ENCODE measurements at places on chromosomes 6 and 20.

DNA sequence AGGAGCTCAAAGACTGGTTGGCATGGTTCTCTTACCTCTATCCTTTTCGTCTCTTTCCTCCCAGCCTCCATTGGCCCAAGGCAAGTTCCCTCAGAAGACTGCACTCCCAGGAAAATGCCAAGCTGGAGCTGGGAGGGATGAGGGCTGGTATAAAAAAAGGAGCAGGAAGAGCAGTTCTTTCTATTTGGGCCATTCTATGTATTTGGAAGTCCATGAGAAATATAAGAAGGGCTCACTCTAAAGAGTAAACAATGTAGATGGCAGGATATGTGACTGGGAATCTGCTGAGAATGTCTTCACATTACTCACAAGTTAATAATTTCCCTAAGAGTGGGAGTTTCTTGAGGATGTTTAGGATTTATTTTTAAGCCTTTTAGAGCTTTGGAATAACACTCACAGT is 36.6 kb upstream of the ADTRP start:
- DNase-seq, result peak; percentile 28

- DNase-seq, result no peak
Observed at GRCh38 chr6:11309947-11310665, 77.6 kb upstream of the NEDD9 start.

DNA sequence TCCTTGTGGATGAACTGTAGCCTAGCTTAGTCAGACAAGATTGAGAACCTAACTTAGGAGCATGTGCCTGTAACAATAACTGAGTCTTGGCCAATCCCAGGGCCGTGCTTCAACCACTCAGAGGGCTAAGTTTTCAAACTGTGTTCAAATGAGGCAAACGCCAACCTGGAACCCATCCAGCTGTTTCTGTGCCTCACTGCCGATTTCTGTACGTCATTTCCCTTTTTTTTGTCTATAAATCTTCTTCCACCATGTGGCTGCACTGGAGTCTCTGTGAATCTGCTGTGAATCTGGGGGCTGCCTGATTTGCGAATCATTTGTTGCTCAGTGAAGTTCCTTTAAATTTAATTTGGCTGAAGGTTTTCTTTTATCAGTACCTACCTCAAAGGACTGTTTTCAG is 115.0 kb upstream of the CHD6 start:
- no peak for DNase-seq

GRCh38 chr20:57229490-57229889 is 37.0 kb downstream of the BMP7 start:
- DNase-seq, result no peak

GRCh38 chr6:76843054-76843822 is 620.1 kb downstream of the HTR1B start:
- DNase-seq, result no peak

DNA sequence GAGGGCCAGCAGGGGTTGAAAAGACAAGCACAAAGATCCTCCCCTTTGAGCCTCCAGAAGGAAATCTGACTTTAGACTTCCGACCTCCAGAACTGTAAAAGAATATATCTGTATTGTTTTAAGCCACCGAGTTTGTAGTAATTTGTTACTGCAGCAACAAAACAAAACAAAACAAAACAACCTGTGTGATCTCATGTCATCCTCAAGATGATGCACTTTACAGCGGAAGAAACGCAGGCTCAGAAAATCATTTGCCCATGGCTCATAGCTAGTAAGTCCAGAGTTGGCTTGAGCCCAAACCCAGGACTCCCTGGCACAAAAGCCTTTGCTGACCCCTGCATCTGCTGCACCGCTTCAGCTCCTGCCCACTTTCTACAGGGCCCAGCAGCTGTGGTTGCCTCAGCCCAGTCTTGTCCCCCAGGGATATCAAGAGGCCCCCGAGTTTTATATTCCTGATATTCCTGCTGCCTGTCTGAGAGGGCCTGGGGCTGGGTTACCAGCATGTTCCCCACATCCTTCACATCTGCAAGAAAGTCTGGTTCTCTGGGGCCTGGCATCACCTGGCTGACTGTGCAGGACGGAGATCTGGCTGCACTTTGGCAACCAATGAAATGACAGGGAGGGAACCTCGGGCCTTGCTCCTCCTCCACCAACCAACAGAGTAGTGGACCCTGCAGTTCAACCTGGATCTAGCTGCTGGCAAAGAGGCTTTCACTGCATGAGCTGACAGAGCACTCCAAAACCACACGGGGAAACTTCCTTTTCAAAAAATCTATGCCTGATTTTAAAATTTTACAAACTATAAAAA is 56.9 kb downstream of the JPH2 start:
- no peak for DNase-seq

- no peak for DNase-seq
Observed at GRCh38 chr6:111837007-111837406, 36.2 kb downstream of the FYN start.

- no peak for DNase-seq
Observed at GRCh38 chr20:57474816-57475215, 50.1 kb downstream of the CTCFL start.

DNA sequence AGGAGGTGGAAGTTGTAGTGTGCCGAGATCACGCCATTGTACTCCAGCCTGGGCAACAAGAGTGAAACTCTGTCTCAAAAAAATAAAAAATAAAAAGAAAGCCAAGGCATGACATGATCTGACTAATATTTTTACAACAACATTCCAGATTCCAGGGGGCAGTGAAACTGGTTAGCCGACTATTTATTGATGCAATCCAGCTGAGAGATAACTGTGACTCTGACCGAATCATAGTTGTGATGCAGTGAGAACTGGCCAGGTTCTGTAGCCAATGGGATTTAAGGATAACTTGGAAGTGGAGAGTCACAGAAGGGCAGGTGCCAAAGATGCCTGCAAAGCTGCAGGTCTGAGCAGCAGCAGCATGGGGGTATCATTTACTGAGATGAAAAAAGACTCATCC is 82.9 kb upstream of the TSHZ2 start:
- DNase-seq, result peak; percentile 89

- no peak for DNase-seq
Observed at GRCh38 chr6:131721161-131721560, 10.3 kb upstream of the CTAGE9 start.

DNA sequence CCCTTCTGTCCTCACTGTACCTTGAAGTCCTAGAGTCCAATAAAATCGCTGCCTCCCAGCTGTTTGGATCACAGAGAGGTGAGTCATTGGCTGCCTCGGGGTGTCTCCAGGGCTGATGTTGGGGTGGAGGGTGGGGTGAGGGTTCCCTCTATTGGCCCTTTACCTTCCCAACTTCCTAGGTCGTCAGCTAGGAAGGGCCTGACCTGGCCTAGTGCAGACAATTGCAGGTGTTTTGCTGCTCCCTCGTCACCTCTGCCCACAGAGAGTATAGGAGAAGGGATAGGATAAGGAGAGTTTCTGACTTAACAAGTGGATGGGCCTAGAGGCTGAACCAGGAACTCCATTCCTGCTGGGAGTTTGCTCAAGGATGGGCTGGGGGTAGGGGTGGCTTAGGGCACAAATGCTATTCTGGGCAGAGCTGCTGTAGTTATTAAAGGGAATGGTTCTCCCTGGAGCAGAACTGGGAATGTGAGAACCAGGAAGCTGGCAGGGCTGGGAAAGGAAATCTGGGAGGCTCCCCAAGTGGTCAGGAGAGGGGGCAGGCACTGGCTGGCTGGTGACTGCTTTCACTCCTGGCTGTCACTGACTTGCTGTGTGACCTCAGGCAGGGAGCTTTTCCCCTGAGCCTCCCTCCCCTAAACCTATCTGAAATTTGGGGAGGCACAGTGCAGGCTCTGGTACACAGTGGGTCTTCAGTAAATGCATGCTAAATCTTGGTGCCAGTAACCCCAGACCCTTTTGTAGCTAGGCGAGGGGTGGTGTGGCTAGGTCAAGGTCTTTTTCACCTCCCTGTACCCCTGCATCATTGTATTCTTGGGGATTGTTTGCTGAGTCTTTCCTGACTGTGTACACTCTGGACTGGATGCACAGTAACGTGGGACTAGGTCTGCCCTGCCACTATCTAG is 1.5 kb downstream of the TP53INP2 start:
- peak; percentile 44 for DNase-seq

DNA sequence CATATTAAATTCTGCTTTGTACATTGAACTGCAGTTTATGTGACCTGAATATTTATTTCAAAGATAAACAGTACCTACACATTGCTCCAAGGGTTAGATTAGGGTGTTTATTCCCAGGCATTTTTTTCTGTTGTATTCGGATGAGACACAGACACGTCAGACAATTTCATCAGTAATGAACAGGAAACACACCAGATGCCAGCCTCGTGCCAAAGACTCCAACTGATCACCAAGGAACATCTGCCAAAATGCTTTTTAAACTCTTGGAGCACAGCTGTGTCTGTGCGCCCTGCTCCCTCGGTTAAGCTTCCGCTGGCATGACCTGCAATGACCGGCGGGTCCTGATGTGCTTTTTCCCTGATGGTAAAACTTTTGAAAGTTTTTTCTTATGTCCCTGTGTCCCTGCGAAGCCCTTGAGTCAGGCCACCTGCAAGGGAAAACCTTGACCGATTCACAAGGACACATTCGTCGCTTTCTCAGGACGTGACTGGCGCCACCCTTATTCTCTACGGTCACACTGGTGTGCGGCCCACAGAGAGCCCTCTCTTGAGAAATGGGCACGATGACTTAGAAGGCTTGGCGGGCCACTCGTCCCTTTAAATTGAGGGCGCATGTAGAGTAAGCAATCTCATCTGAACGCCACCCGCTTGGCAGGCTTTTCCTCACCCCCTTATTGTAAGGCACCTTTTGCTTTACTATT is 173.9 kb downstream of the QKI start:
- DNase-seq, result peak; percentile 44

GRCh38 chr6:145381941-145382340 is 353.4 kb downstream of the EPM2A start:
- DNase-seq, result no peak

GRCh38 chr20:44384423-44385027 is 29.0 kb downstream of the HNF4A start:
- DNase-seq, result peak; percentile 71

DNA sequence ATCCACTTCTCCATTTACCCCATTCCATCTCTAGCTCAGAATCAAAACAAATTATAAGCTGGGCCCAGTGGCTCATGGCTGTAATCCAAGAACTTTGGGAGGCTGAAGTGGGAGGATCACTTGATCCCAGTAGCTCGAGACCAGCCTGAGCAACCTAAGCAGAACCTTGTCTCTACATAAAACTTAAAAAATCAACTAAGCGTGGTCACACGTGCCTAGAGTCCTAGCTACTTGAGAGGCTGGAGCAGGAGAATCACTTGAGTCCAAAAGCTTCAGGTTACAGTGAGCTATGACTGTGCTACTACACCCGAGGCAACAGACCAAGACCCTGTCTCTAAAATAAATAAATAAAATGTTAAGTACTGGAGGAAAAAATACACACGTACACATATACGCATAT is 74.7 kb upstream of the RUNX2 start:
- no peak for DNase-seq

- no peak for DNase-seq
Observed at GRCh38 chr20:59663513-59664060, 59.2 kb downstream of the PHACTR3 start.

DNA sequence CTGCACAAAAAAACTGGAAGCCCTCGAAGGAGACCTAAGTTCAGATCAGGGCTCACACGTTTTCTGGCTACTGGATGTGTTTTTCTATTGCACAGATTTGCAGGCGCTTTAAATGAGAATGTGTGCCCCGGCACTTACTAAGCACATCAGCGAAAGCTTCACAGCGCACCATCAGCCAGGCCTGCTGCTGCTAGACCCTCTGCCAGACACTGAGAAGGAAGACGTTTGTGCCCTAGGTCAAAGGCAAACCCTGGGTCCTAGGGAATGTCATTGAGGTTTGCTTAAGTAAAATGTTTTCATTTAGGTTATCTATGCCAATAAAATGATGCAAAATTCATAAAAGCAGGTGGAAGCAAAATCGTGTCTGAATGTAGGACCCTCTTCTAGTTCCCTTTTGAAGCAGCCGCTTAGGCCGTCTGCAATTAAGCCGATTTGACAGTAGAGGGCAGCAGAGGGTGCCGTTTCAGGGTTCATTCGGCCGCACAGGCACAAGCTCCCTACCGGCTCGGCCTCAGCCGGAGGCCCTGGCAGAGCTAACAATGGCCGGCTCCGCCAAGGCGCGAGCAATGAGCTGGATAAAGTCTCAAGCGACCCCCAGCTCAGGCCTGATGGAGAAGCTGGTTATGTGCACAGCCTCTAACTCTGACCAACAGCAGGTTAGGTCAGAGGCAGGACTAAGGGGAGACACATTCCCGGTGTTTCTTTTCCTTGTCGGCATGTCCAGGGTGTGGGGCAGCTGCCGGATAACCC is 107.2 kb upstream of the FOXA2 start:
- DNase-seq, result peak; percentile 92

GRCh38 chr6:160198606-160199211 is 59.9 kb downstream of the SLC22A2 start:
- no peak for DNase-seq

GRCh38 chr6:157019115-157019641 is 242.0 kb downstream of the ARID1B start:
- DNase-seq, result no peak

DNA sequence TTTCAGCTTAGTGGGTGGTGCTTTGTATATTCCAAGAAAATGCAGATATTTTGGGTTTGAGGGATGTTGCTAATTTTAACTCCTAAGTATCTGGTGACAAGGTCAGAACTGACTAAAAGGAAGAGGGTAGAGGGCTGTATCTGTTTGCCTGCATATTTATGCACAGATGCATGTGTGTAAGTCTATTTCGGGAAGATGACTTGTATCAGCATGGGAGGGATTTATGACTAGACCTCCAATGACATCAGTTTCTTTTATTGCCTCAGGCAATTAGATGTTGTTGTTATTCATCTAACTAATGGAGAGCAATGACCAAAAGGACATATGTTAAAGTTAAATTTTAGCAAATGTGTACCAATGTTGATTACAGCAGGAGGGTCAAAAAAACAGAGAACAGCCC is 734.3 kb downstream of the QKI start:
- no peak for DNase-seq

GRCh38 chr6:151010071-151010470 is 144.6 kb downstream of the MTHFD1L start:
- no peak for DNase-seq

- DNase-seq, result no peak
Observed at GRCh38 chr6:13593103-13593502, 18.7 kb downstream of the SIRT5 start.

DNA sequence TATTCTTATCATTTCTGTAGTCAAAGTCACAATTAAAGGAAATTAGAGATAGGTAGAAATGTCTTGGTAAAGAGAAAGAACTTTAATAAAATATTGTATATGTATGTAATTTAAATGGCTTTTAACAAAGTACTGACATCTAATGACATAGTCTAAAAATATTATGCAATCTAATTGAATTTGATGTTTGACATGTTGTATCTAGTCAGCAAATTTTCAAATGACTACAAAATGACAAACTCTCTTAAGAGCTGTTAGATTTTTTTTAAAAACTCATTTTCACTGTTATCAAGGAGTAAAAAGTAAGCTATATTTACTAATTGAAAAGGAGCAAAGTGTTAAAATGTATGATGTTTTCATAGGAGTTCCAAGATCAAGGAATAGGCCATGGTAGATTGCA is 176.9 kb downstream of the MEI4 start:
- no peak for DNase-seq

- DNase-seq, result no peak
Observed at GRCh38 chr6:134491477-134491876, 173.6 kb upstream of the SGK1 start.

All from AG20443 (cell line).